ENCODE measurements at places on chromosomes 11 and 22.

DNA sequence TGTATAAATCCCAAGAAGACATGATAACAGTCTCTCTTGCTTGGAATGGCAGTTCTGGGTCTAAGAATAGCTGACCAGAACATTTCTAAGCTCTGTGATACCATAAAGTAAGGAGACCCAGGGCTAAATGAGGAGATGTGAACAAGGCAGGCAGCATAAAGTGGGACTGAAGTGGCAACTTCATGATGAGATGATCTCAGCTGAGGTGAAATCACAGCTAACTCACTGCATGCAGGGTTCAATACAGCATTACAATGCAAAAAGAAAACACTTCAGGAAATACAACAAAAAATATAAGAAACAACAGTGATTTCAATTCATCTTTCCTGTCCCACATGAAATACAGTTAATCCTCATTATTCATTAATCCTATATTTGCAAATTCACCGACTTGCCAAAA, 44.6 kb downstream of the MRE11 start:
- DNase-seq: no peak

DNA sequence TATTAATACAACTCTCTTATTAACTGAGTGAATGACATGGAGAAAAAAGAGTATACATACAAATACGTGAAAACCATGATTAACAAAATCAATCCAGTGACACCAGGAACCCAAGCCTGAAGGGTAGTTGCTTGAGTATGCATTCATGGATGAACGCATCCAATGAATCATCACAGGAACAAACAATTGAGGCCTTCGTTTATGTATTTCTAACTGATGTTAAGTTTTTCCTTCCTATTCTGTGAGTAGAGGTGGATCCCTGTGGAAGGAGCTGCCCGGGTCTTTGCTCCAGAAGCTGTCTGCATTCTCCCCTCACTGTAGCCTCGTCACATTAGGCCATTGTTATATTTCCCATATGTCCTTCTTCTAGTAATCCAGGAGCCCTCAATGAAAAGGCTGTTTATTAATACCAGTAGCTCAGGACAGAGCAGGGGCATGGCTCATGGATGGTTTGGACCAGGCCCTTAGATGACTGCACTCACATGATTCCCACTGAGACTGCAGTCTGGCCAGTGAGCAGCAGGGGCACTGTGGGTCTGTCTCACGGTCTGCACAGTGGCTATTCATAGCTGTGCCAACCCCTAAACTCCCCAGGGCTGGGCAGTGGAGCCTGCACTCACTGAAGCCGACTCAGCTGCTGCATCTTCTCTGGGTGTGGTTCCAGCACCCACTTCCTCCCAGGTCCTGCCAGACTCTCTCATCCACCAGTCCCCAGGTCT, 128.1 kb upstream of the TOP3B start:
- DNase-seq: no peak

DNA sequence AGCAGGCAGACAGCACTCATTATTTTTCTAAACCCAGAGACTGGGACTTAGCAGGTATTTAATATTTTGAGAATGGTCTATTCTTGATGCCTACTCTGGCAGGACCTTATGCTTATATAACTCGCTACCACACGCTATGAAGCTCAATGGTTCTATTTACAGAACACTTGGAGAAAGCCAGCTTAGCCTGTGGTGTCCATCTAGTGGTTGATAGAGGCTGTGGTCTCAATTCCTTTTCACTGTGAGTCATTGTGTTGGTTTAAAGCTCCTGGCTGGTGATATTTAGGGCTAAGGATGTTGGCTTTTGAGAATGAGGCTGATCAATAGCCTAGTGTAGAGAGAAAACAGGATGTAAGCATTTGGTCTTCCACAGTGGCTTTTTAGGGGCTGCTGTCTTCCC, 206.4 kb downstream of the DBX1 start:
- no peak for DNase-seq

DNA sequence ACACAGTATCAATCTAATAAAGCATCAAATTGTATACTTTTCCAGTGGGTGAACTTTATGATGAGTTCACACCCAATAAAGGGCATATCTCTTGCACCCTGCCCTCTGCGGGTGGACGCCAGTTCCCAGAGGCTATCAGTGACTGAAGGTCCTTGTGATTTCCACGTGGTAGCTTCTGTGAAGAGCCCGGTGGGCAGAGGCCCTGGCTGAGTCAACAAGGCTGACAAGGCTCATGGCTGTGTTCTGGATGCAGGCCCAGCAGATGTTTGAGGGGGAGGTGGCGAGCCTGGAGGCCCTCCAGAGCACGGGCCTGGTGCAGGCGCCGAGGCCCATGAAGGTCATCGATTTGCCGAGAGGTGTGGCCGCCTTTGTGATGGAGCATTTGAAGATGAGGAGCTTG, 71.4 kb downstream of the PIWIL3 start:
- peak; percentile 37 for DNase-seq

DNA sequence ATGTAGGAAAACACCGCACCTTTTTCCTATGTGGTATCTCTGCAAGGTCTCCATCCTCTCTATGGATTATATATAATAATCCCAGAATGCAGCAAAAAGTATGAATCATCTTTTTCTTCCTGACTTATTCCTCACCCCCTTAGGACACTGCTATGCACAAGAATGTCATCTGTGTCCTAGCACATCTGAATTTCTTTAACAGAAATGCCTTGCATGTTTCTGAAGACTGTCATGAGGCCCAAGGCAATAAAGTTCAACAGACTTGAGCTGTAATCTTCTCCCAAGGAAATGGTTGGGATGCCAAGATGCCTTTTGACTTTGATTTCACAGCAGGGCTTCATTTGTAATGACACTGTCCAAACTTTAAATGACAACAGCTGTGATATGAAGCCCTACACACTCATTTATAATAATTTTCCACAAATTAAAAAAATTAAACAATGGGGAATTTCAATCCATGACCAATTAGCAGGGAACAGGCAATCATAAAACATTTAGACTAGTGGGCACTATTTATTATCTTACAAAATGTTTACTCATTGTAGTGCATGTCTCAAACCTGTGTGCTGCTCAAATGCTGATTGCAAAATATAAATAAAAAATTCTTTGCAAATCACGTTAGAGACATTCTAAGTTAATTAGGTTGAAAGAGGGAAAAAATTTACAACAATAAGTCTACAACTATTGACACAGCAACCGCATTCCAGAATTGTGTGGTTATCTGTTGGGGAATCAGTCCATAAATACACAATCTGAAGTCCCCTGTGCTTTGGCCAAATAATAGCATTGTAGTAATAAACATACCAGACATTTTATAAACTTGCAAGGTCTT, 242.3 kb downstream of the SWAP70 start:
- no peak for DNase-seq

DNA sequence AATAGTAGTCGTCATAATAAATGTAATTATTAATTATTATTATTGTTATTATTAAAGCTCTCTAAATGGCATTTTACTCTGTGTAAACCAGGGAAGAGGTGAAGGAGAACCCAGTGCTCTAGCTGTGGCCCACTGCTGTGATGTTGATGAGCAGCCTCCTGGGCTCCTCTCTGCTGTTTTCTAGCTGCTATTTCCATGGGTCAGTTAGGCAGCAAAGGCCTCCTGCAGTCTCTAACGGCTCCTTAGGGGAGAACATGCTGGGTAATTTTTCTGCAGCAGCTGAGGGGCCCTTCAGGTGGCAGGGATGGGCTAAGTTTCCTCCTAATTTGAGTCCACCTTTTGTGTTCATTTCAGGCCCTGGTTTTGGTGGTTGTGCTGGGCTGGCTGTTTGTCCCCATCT, 24.6 kb downstream of the SLC5A1 start:
- no peak for DNase-seq

DNA sequence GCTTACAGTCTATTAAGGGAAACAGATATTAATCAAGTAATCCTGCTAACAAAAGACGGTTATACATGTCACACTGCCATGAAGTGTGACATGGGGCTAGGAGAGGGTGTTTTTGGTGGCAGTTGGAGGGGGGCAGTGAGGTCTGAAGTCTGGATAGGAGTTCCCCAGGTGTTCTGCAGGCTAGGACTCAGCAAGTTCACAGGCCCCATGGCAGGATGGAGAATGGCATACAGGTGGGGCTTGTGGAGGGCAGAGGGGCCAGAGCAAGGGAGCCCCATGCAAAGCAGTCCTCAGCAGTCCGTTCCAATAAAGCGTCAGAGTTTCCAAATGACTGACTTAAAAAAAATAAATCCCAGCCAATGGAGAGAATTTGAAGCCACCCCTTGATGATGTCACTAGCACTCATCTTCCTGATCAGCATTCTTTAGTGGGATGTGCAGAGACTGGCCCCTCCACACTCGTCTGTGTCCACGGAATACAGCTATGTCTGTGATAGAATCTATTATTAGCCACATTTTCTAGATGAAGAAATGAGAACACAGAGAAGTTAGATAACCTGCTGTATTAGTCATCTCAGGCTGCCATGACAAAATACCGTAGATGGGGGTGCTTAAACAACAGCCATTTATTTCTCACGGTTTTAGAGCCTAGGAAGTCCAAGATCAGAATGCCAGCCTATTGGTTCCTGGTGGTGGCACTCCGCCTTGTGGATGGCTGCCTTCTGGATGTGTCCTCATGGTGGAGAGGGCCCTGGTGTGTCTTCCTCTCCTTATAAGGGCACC, 32.6 kb downstream of the PRDM11 start:
- no peak for DNase-seq

DNA sequence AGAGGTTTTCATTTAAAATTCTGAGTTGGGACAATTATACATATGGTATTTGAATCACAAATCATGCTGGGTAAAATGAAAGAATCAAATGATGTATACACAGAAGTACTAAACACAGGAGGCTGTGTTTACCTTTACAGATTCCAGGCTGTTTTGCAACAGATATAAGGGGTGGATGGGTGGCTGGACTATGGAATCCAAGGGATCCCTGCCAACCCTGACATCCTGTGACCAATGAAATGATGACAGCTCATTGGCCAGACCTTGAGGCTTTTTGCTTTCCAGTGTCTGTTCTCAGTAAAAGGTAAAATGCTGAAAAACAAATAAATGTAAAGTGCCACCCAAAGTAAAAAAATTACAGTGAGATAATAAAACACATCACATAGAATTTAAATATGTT, 3.3 kb upstream of the DDI1 start:
- DNase-seq: no peak

DNA sequence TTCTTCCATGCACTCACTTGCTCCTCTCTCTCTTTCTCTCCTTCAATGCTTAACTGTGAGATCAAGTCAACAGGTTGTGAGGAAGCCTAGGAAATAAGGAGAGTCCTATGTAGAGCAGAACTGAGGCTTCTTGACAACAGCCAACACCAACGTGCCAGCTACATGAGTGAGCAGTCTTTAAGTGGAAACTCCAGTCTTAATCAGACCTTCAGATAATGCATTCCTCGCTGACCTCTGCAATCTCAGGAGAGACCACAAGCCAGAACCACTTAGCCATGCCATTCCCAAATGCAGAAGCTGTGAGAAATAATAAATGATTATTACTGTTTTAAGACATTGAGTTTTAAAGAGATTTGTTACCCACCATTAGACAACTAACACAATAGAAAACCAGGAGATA, 6.1 kb upstream of the TEAD1 start:
- DNase-seq: no peak

DNA sequence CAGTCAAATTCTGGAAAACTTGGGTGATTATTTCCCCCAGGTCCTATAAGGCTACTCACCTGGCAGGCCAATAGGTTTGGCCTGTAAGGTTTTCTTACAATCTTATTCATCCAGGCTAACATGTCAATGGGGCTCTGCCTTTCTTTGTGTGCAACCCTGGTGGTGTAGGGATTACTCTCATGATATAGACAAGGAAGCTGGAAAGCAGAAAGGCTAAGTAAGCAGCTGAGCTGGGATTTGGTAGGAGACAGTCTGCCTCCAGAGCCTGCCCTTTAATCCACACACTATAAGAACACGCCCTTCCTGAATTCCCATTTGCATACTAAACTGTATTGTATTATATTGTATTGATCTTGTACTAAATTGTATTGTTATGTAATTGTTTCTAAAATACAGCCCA, 373.3 kb upstream of the CCDC90B start:
- DNase-seq: no peak

GRCh38 chr11:2697866-2698265, 1.9 kb downstream of the KCNQ1OT1 start:
- no peak for DNase-seq

DNA sequence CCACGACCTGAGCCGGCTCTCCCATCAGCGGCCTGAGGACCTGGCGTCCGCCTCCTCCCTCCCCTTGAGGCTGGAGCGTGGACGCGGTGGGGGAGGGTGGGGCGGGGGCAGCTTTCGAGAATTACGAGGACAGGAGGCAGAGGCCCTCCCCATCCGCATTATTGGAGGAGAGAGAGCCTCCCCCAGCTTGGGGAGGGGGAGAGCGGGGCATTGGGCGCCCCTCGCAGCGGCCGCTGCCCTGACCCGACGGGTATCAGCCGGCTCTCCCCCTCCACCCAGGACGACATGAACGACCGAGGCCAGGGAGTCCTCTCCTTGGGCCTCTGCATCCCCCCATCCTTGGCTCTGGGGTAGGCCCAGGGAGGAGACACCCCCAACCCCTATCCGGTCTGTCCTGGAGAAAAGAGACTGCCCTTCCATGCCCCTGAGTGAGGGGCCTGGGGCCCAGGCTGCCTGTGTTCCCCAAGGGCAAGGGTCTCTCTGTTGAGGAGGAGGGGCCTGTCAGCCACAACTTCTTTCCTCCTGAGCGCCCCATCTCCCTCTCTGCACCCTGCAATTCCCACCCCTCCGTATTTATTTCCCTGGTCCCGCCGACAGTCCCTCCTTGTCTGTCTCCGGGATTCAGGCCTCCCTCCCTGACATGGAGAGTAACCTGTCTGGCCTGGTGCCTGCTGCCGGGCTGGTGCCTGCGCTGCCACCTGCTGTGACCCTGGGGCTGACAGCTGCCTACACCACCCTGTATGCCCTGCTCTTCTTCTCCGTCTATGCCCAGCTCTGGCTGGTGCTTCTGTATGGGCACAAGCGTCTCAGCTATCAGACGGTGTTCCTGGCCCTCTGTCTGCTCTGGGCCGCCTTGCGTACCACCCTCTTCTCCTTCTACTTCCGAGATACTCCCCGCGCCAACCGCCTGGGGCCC, 495 bp downstream of the GPR137 start:
- DNase-seq: peak; percentile 46

DNA sequence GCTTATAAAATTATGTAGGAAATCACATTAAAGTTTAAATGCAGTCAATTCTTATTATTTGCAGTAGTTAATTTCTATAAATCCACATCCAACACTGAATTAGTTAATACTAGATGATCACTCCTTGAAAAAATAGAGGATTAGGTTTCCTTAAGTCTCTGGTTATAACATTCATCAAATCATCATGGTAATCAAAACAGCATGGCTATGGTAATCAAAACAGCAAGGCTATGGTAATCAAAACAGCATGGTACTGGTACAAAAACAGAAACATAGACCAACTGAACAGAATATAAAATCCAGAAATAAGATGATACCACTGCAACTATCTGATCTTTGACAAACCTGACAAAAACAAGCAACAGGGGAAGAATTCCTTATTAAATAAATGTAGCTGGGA, 814.6 kb upstream of the CCDC179 start:
- no peak for DNase-seq

GRCh38 chr11:67466367-67466766, 2.7 kb downstream of the TMEM134 start:
- DNase-seq: no peak

- peak; percentile 22 for DNase-seq
Measured at GRCh38 chr22:49977578-49977977, 17.0 kb downstream of the PIM3 start.

- no peak for DNase-seq
Measured at GRCh38 chr11:121348220-121348875, 55.8 kb downstream of the SC5D start.

All from upper lobe of left lung (tissue), 6 donors.